Right cardiac atrium (tissue), 5 donors: ENCODE measurements at places on chromosomes 13 and 19.

DNA sequence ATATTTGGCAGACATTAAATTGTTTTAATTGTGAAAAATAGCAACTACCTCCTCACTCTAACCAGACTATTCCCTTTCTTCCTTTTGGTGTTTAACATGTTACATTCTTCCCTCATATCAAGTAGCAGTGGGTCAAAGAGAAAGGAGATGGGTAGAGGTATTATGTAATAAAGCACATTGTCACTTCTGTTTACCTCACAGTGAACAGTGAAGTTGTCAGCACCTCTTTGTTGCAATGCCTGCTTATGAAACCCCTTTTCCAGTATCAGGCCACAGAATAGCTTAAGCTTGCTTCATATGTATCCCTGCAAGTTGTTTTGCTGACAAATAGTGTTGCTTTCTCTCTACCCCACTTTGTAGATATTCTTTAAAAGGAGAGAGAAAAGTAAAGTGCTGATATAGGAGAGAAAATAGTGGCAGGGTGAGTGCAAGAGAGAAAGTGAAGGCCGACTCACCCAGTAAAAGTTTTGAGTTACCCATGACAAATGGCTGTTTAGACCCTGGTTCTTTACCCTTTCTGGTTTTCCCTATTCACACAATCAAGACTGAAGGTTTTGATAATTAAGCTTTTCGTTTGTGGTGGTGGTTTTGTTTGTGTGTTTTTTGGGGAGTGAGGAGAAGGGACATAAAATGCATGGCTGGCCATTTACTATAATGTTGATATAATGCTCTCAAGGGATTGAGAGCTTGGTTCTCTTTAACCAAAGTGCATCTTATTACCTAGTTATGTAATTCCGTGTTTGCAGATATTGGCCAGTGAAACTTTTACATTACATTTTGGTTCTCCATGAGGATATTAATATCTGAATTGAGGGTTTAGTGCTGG is 3.7 kb downstream of the ITM2B start:
- no peak for DNase-seq

GRCh38 chr19:30906871-30907270 is 442.4 kb downstream of the TSHZ3 start:
- no peak for DNase-seq

DNA sequence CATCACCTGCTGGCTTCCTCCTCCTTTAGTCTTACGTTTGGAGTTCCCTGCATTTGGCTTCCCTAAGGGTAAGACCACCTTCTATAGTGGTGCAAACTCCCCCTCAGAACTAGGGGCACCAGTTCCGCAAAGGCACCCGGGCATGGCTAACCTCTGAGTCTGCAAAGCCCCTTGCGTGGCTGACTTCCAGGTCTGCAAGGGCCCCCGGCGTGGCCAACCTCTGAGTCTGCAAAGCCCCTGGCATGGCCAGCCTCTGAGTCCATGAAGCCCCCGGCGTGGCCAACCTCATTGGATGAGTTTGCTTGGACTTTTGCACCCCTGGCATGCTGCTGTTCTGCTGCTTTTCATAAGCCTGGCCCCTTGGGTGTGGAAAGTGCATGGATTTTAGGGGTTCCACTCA is 5.1 kb downstream of the MCF2L start:
- no peak for DNase-seq

DNA sequence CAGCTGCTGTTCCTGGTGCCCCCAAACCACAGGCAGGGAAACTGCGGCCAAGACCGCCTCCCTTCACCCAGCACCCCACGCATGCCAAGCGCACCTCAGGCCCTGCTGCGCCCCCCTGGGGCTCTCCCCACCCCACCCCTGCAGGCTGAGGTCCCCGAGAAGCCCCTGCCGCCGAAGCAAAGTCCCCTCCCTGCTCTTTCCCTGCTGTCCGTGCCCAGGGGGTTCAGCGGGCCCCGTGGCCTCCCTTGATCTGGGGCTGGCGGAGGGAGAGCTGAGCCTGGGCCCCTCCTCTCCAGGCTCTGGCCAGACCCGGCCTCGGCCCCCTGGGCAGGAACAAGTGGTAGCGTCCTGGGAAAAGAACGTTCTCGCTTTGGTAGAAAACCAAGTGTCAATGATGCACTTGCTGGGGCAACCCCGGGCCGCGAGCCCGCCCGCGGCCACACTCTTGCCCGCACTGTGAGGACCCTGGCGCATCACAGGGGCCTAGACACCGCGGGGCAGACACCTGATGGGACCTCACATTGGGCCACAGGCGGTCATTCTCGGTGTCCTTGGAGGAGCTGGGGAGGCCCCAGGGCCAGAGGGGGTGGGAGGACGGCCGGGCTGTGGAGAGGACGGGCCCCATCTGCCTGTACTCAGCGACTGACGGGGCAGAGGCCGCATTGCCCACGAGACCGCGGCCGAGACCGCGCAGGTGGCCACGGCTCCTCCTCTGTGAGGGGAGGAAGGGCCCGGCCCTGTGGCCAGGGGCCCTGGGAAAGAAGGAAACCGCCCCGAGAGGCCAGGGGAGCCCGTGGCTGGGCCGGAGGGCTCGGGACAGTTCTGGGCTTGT is 29.0 kb downstream of the GPX4 start:
- no peak for DNase-seq

DNA sequence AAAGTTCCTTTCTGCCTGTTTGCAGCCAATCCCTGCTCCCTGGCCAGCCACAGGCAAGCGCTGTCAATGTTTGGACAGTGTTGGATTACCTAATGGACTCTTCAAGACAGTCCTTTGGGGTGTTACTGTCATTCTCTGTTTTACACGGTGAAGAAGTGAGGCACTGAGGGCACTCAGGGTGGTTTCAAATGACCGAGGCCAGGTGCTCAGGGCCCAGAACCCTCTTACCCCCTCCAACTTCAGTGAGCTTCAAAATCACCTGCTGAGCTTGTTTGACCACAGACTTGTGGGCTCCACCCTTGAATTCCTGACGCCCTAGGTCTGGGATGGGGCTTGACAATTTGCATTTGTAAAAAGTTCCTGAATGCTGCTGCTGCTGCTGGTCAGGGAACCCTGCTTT is 97.9 kb downstream of the GGACT start:
- no peak for DNase-seq

GRCh38 chr13:49546561-49546960 is 38.8 kb downstream of the RCBTB1 start:
- DNase-seq: no peak

DNA sequence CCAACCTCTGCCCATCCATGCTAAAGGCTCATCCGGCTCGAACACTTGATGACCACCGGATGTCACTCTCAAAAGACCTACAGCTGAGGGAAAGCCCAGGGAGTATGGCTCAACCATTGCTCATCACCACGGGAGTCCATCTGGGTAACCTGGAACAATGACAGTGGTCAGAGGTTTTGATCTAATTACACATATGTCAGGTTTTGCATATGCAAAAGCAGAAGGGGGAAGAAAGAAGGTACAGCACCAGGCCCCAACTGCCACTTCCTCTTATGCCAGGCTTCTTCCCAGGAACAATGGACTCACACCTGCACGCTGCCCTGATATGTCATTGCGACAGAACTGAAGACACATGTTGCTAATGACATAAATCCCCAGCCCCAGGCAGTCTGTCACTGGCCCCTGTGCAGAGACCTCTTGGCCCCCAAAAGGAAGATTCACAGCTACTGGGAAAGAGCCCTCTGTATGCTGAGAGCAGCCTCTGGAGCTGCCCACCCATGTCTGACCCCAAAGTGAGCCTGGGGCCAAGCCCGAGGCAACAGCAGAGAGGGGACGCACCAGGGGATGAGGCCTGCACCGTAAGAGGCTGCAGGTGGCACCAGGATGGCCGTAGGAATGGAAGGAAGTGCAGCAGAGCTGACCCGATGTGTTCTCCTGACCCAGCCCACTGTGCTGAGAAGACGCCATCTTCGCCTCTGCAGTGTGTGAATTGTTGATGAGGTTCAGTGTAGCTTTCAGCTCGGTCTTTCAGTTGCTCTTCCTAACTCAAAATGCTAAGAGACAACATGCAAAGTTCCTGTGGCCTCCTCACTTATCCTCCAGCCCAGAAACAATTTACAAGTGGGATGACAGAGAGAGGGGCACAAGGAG is 26.3 kb downstream of the EPS15L1 start:
- DNase-seq: no peak

GRCh38 chr19:40466219-40466984 is 399 bp upstream of the SPTBN4 start:
- DNase-seq: peak; percentile 57

GRCh38 chr19:5621945-5622464 is 571 bp downstream of the SAFB2 start:
- peak; percentile 72 for DNase-seq

DNA sequence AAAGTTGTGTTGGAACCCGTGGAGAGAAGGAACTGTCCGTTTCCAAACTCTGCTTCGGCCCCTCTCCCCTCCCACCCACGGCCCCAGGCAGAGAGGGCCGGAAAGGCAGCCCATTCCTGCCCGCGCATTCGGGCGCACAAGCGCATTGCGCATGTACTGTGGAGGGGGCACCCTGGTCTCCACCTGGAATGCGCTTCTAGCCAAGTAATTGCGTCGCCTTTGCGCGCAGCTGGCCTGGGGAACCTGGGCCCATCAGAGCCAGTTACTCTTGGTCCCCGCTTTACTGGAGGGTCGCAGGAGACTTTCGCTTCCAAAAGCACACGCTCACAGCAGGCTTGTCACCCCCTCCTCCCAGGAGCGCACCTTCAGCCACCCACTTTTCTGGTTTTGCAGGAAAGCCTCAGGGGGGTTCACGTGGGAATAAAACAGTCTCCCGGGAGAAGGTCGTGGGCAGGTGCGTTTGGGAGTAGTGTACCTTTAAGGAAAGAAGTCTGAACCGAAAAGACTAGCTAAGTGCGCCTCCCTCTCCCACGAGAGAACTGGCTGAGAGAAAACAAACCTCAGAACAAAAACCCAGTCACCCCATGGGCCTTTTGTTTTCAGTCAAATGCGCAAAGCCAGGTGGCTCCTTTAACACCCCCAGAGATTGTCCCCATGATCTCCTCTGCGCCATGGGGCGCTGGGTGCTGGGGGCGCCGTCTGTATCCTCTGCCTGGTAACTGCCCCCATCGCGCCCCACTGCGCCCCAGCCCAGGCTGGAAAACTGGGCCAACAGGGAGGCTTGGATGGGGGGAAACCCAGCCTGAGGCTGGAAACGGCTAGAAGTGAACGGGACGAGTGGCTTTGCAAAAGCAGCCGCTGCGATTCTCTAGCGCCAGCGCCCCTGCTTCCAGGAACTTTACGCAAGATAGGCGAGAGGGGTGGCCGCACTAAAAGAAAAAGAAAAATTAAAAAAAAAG is 28.5 kb downstream of the GSX1 start:
- no peak for DNase-seq

- DNase-seq: no peak
Measured at GRCh38 chr19:11478167-11479089, 2.4 kb downstream of the ELAVL3 start.

GRCh38 chr13:45195421-45195820 is 5.4 kb downstream of the KCTD4 start:
- no peak for DNase-seq

- no peak for DNase-seq
Measured at GRCh38 chr19:49189259-49189658, 31.7 kb downstream of the TRPM4 start.

DNA sequence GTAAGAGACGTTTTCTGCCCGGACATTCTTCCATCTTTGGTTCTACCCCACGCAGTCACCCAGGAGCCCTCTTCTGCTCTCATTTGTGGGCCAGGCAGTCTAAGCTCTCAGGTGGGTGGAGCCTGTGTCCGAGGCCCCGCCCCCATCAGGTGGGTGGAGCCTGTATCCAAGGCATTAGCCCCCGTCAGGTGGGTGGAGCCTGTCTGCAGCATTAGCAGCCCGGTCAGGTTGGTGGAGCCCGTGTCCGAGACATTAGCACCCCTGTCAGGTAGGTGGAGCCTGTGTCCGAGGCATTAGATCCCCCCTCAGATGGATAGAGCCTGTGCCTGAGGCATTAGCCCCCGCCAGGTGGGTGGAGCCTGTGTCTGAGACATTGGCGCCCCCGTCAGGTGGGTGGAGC is 45.5 kb upstream of the C13orf46 start:
- DNase-seq: no peak

DNA sequence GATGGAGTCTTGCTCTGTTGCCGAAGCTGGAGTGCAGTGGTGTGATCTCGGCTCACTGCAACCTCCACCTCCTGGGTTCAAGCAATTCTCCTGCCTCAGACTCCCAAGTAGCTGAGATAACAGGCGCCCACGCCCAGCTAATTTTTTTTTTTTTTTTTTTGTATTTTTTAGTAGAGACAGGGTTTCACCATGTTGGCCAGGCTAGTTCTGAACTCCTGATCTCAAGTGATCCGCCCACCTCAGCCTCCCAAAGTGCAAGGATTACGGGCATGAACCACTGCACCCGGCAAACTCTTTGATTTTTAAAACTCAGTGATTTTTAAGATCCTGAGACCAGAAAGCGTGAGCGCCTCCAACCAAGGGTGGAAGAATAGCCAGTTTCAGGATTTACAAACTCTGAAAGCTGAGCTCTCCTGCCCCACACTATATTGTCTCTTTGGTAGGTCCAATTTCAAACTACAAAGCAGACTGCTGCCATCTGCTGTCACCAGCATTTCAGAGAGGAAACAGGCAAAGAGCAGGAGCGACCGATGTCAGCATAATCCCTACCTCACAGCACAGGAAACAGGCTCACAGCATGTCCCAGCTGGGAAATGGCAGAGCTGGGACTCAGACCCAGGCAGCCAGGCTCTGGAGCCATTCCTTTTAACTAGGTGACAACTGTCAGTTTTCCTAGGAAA is 9.2 kb downstream of the NOSIP start:
- peak; percentile 60 for DNase-seq

- no peak for DNase-seq
Measured at GRCh38 chr13:51330791-51331190, 8.7 kb upstream of the SERPINE3 start.

DNA sequence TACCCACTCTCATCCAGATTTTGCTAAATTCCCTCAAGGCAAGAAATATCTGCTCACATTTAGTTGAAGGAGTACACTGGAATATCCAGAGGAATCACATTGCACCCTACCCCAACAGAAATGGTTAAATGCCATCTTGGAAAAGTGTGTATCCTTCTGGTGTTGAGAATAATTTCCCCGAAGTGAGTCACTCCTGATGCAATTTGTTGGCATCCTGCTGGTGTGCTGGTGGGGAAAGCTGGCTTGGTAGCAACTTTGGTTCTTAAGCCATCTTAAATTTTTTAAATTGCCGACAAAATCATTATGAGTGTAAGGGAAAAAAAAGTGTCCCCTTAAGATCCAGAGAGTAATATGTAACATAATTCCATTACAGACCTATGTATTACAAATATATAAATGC is 337.3 kb upstream of the DACH1 start:
- no peak for DNase-seq

GRCh38 chr19:6527893-6528543 is 2.8 kb upstream of the TNFSF9 start:
- no peak for DNase-seq

DNA sequence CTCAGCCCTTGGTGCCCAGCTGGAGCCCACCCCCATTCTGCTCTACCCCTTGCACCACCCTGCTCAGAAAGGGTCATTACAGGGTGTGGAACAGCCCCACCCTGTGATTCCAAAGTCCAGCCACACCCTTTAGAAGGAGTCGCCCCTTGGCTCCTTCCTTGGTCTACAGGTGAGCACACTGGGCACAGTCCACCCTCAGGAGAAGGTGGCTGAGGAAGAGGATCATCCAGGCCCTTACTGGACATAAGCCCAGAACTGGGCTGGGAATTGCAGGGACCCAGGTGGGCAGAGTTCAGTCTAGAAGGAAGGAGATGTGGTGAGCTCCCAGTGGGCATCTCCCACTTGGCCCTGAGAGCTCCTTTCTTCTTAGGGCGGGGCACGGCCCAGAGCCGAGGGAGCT is 8.6 kb downstream of the SLC46A3 start:
- DNase-seq: no peak

GRCh38 chr13:111461445-111462149 is 141.2 kb downstream of the TEX29 start:
- DNase-seq: no peak
